ENCODE measurements at places on chromosomes 7 and 10.

DNA sequence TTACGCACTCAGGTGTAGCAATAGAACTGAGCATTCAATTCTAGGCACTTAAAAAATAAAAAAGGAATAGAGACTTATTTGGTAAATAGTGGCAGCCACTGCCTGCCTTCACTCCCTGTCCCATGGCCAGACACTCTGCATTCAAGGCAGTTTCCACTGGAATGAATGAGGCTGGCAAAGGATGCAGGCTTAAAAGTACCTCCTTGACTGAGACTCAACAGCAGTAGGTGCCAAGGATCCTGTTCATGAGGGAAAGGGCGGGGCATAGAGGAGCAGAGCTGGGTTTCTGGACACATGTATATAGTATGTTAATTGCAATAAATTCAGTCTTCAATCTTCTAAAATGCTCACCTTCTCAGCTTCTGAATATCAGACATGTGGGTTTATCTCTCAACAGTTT, 242.6 kb downstream of the PHF14 start:
- DNase-seq, result no peak

DNA sequence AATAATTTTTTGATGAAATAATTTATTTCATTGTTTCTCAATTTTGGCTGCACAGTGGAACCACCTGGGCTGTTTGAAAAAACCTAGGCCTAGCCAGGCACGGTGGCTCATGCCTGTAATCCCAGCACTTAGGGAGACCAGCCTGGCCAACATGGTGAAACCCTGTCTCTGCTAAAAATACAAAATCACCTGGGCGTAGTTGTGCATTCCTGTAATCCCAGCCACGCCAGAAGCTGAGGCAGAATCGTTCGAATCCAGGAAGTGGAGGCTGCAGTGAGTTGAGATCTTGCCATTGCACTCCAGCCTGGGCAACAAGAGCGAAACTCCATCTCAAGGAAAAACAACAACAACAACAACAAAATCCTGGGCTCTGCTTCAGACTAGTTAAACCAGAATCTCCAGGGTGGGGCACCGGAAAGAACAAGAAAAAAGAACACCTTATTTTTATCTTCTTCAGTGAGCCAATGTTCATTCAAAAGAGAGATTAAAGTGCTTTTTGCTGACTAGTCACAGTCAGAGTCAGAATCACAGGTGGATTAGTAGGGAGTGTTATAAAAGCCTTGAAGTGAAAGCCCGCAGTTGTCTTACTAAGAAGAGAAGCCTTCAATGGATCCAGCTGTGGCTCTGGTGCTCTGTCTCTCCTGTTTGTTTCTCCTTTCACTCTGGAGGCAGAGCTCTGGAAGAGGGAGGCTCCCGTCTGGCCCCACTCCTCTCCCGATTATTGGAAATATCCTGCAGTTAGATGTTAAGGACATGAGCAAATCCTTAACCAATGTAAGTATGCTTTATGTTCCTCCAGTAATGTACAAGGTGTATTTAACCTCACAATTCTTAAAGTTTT, at the start of gene CYP2C18:
TSS of gene CYP2C18 (plus strand) at position 516 of the 841 bp plus-strand sequence. CDS start at position 607, 91 bp downstream.
- DNase-seq, result no peak

- no peak for DNase-seq
Observed at GRCh38 chr7:153388611-153389010, 629.1 kb downstream of the ACTR3B start.

DNA sequence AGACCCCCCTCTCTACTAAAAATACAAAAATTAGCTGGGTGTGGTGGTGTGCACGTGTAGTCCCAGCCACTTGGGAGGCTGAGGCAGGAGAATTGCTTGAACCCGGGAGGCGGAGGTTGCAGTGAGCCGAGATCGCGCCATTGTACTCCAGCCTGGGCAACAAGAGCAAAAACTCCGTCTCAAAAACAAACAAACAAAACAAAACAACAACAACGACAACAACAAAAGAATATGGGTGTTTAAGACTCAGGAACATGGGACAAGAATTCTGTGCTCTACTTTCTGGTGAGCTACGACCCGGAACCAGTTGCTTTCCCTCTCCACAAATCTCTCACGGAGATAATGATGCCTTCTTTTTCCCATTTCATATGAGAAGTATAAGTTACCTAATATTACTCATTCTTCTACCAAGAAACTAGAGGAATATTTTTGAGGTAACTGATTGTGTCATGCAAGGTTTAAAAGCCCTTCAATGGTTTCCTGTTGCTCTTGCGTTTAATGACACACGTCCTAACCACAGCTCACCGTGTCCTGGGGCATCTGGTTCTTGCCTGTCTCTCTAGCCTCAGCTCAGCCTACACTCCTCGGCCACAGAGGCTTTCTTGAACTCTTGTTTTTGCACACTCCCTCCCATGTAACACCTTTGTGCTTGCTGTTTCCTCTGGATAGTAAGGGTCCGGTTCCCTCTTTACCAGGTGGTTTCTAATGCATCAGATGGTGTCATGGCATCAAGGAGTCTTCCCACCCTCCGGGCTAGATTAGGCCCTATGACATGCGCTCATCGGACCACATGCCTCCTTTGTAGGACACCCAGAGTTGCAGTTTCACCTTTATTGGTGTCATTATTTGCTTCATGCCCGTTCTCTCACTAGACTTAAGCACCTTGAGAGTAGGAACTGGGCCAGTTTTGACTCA, 67.5 kb downstream of the PFKFB3 start:
- no peak for DNase-seq

DNA sequence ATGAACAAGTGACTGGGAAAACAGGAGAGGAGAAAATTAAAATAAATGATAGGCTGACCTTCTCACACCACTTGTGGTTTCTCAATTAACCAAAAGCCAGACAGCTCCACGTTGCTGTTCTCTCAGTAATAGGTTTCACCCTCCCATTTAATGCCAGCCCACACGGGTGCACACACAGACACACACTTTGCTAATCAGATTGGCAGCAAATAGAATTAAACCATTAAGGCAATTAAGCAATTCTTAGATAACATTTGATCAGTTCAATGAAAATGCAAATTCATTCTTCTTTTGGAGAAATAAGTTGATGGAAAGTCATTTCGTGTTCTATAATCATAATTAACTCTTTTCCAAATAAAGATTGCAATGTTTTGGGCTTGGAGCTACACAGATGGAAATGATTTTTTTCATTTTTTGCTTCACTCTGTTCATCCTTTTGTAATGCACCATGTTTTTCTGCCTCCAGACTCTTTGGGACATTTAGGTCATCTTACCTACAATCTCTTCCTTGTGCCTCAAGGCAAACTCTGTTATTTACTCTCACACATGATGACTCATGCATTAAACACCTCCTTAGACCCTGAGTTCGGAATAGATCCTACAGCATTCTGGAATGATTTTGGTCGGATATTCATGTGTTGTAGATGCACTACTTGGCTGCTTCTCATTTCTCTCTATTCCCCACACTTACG, 700.7 kb downstream of the AUTS2 start:
- DNase-seq, result no peak

DNA sequence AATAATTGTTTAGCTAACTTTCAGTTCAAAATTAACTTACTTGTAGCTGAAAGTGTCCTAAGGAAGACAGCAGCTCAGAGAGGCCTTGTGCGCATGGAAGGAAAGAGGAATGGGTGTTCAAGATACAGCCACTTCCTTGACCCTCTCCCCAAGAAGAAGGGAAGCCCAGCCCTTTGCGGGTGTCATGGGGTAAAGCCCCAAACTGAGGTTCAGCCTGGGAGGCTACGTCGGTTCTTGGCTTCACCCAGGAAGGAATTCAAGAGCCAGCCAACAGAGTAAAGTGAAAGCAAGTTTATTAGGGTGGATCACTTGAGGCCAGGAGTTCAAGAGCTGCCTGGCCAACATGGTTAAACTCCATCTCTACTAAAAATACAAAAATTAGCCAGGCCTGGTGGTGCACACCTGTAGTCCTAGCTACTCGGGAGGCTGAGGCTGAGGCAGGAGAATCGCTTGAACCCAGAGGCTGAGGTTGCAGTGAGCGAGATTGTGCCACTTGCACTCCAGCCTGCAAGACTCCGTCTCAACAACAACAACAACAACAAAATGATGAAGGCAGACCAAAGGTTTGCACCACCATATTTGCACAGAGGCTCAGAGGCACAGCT, 15.9 kb downstream of the GPRIN2 start:
- no peak for DNase-seq

DNA sequence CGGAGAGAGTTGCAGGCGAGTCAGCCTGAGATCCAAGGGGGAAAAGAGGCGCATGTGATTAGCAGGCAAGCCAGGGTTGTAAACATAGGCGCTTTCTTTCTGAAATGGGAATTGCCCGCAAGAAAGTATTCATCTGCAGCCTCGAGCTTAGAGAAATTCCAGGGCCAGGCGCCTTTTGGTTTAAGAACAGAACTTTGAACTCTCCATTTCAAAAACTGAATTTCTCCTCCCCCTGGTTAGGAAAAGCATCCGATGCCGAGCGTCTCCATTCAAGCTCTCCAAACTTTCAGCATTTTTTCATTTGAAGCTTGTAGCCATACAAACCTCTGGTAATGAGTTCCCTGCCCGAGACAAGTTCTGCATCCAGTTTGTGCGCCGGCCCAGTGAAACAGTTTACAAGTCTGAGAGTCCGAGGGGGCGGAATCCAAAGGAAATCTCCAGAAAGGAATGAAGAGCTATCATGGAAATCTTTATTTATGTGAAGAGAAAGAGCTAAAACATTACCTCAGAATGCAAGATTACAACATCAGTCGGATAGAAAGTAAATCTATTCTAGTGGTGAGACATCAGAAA, 69.9 kb downstream of the FAM204A start:
- DNase-seq, result no peak

DNA sequence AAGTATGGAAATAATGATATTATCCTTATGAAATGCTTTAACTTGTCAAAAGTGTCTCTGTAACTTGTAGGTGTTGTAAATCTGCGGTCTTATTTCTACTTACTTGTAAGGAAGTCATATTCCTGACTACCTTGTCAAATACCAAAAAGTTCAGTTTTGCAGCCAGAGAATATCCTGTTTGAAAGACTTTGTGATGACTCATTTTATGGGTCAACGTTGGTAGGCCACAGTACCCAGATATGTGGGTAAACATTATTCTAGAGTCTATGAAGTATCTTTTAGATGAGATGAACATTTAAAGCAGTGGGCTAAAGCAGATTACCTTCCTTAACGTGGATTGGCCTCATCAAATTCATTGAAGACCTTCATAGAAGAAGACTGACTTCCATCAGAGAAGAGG, 195.3 kb downstream of the PPP1R9A start:
- no peak for DNase-seq

DNA sequence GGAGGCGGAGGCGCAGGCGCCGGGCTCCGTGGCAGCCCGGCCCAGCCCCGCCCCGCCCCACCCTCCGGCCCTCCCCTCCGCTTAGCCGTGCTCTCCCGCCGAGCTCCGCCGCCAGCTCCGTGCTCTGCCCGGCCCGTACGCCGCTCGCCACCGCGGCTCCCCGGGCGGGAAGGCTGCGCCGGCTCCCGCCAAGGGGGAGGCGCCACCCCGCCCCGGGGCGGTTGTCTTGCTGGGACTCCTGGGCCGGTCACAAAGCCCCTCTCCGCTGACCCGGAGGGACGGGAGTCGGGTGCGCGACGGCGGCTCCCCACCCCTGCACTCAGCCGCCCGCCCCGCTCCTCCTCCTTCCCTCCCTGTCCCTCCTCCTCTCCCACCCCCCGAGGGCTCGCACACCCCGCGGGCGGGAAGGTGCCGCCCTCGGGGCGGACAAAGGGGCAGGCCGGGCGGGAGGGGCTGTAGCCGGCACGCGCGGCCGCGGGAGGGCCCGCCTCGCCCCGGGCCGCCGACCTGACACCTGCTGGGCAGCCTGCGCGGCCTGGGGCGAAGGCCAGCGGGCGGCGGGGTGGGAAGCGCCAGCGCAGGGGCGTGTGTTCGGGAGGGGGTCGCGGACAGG, 11.5 kb upstream of the SP8 start:
- DNase-seq, result peak; percentile 45

GRCh38 chr10:7890781-7891180, 72.5 kb downstream of the TAF3 start:
- DNase-seq, result no peak

- no peak for DNase-seq
Observed at GRCh38 chr7:112453505-112454171, 3.4 kb downstream of the IFRD1 start.

DNA sequence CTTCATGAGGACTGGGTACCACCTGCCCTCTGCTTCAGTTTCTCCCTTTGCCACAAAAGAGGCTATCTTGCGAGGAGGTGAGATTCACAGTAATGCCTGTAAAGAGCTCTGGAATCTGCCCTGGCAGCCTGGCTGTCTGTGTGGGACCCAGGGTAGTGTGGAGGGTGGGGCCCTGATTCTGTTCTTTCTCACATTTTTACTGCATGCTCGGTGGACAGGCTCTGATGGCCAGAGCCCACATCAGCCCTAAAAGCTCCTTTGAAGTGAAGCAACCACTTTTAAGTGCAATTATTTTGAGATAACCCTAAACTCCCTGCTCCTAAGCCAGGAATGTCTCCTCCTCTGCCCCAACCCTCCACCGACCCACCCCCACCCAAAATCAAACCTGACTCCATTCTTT, 92.1 kb upstream of the PODXL start:
- DNase-seq, result no peak

- no peak for DNase-seq
Observed at GRCh38 chr10:48929413-48929990, 10.1 kb downstream of the LRRC18 start.

DNA sequence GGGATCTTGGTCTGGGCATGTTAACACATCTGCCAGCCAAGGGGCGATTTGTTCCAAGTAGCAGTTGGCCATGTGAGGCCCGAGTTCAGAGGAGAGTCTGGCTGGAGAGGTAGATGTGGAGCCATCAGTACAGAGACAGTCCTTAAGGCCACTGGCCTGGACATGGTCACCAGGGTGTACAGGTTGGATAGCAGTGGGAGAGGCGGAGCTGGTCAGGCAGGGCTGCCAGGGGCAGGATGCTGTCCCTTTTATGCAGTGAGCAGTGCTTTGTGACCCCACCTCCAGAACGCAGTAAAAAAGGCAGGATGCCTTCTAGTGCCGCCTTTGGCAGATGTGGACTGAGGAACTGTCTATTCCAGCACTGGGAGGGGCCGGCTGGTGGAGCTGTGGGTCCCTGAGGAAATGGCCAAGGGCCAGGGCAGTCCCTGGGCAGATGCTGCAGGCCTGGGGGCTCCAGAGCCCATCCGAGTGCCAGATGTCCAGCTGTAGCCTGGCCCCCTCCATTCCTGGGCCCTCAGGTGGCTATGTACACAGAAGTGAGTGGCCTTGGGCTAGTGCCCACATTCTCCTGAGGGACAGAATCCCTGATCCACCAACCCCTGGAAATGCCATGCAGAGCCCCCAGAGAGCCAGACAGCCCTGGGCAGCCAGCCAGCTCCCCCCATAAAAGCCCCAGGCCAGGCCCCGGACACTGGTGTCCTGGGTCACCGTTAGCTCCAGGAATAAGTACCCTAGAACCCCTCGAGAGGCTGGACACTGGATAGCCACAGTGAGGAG, 17.2 kb upstream of the MYL7 start:
- no peak for DNase-seq

All from right hindlimb (tissue), 1 donor.